Fibroblast of the aortic adventitia (primary cell): ENCODE measurements at places on chromosomes 12 and 14. TPM values are rescaled to one million over a fixed set of nuclear protein-coding genes. Genes with fewer than 3 reads are reported as not detected.

ZNF891 gene
- 1.8 and 1.9 TPM in 2 replicates for total RNA-seq

DNA sequence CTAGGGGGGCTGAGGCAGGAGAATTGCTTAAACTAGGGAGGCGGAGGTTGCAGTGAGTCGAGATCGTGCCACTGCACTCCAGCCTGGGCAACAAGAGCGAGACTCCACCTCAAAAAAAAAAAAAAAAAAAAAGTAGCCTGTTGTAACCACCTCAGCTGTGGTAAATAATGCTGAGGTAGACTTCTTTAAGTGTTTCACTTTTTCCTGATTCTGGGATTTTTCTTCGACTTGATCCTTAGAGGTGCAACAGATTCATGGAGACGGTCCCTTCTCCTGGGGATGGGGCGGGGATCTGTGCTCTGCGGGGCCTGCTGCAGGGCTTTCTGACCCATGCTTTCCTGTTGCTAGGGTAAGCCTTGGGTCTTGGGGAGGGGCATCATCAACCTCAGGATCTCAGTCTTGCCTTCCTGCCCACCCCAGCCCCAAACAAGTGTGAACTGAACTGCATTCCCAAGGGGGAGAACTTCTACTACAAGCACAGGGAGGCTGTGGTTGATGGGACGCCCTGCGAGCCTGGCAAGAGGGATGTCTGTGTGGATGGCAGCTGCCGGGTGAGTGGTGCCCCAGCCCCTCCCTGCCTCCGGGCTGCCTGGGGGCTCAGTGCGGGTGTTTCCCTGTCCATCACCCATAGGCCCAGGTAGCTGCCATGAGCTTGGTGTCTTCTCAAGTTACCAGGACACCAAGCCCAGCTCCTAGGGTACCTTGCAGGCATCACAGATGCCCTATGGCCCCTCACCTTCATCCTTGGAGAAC, 12.4 kb downstream of the PAPLN start:
- DNase-seq: no peak

DNA sequence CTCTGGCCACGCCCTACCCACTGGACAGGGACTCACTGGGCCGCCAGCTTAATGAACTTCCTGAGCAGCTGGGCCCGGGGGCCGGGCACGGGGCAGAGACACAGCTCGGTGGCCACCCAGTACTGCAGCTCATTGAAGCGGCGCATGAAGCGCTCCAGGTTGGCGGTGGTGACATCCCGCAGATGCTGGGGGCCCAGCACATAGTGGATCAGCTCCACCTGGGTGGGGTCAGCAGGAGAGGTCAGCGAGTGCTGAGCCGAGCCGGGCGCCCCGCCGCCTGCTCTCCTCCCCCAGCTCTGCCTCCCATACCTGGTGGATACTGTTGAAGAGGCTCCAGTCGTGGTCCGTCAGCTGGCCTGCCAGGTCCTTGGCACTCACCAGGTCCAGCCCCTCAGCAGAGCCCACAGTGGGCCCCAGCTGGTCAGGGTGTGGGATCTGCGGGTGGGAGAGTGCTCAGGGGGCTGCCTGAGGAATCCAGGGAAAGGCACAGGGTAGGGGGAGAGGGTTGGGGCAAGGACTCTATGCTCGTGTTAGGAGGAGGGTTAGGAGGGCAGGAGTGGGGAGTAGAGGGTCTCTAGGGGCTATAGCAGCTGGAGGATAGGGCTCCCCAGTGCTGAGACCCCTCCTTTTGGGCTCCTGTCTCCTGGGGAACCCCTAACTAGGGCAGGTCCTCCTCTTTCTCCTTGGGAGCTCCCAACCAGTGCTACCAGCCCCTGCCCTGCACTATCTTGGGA, 15.5 kb upstream of the ENDOU start:
- DNase-seq: no peak

GRCh38 chr14:51044961-51045360, 49.9 kb downstream of the TRIM9 start:
- DNase-seq: no peak

PIWIL1 gene
- not detected in 2 replicates for total RNA-seq

MYL2 gene
- not detected in 2 replicates for total RNA-seq

DNA sequence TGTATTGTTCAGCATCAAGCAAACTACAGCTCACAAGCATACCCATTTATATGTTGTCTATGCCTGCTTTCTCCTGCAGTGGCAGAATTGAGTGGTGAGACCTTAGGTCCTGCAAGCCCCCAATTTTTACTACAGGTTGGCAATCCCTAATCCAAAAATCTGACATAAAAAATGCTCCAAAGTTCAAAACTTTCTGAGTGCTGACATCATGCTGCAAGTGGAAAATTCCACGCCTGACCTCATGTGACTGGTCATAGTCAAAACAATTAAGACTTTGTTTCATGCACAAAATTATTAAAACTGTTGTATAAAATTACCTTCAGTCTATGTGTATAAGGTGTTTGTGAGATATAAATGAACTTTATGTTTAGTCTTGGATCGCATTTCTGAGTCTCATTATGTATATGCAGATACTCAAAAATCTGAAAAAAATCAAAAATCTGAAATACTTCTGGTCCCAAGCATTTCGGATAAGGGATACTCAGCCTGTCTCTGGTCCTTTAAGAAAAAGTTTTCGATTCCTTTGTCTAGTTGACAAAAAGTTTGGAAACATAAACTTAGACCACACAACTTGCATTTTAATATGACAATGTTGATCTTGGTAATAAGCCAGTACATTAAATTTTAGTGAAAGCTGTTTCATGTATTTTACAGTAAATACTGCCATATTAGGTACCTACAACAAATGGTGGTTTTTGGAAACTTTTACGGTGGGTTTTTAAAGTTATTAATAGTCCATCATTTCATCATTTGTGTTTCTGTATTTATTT, 81.5 kb downstream of the AEBP2 start:
- no peak for DNase-seq

DAO gene
- not detected in 2 replicates for total RNA-seq

- DNase-seq: no peak
Measured at GRCh38 chr14:51454351-51454750, 197.4 kb upstream of the FRMD6 start.

- DNase-seq: peak; percentile 11
Measured at GRCh38 chr12:66688846-66689439, 10.1 kb upstream of the GRIP1 start.

RNF212B gene
- not detected in 2 replicates for total RNA-seq

- no peak for DNase-seq
Measured at GRCh38 chr12:19963972-19964371, 404.4 kb upstream of the PDE3A start.

- no peak for DNase-seq
Measured at GRCh38 chr14:50612806-50613205, 52.9 kb downstream of the ATL1 start.

DNA sequence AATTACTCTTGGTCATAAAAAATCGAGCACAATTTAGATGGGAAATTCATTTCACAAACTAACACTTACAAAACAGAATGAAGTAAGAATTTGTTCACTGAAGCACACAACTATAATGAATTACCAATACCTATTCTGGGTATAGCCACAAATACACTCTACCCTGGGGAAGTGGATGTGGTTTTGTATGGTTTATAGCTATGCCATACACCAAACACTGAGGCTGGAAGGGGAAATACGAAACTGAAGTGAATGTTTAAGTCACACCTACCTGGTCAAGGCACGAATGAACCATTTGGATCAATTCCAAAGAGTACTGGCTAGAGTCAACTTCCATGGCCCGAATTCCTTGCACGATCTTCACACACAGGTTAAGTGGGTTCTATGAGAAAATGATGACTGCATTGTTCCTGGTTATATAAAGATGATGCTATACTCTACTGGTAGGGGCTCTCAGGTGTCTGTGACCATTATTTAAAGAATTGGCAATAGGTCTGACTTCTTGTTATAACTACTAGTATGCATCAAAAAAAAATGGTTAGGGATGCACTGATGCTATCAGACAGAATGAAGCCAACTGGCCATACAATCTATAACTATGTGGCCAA, 12.8 kb downstream of the NEK9 start:
- DNase-seq: no peak

DNA sequence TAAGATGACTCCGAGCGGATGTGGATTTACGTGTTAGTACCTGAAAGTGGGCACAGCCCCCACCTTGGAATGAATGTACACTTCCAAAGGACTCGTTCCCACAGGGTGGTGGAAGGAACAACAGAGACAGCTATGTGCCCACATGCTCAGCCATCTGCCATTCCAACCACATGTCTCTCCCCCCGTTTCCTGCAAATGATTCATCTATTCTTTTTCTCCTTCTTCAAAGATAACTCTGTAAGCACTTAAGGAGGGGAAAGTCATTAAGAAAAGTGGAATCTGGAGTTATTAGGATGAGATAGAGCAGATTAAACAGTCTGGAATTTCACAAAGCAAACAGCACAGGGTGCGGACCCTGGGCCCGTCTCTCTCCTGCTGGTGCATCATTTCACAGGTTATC, 18.5 kb upstream of the DUSP6 start:
- DNase-seq: peak; percentile 80

GRCh38 chr14:71733210-71733883, 198.9 kb upstream of the RGS6 start:
- peak; percentile 61 for DNase-seq

GRCh38 chr12:109796057-109796456, 37.1 kb downstream of the TRPV4 start:
- no peak for DNase-seq

TMTC1 gene
- 12.8 and 54.9 TPM in 2 replicates for total RNA-seq

GRCh38 chr12:12559719-12560296, 2.9 kb downstream of the DUSP16 start:
- no peak for DNase-seq

DNA sequence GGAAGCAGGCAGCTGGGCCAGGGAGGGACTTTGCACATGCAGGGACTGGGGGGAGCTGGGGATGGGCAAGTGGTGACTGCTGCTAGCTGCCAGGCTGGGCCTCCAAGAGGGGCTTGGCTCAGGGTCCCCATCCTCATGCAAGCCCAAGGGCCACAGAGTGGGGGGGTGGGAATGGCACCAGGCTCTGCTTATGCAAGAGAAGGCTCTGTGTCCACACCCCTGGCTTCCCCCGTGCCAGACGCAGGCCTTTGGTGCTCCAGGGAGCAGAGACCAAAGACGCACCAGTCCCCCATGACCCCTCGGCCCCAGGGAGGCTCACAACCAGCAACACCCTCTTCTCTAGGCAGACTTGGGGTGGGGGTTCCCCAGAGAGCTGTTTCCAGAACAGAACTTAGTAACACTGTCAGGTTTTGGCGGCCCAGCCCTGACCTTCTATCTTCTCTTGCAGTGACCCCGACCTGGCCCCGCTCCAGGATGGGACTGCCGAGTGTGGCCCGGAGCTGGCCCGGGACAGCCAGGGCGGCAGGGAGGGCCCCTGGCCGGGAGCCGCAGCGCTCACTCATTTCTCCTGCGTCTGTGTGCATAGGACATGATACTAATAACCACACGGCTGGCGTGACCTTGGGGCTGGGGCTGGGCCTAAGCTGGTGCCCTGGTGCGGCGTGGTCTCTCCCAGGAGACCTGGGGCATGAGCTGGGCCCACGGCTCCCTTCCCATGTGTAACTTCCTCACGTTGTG, 14.3 kb downstream of the XRCC3 start:
- DNase-seq: no peak

DNA sequence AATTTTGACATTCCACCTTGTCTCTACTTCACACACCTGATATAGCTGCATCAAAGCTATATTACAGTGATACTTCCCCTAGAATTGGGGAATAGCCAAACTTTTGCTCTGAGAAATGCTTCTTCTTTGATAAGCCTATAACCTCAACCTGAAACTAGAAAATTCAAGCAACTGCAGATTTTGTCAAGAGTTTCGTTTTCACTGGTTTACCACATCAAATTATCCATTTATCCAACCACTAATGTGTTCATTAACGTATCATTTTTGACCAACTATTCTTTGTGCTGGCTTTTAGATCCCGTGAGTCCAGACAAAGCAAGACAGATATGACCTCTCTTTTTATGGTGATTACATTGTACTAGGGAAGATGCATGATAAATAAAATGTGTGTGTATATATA, 13.5 kb upstream of the TAS2R46 start:
- no peak for DNase-seq

DNA sequence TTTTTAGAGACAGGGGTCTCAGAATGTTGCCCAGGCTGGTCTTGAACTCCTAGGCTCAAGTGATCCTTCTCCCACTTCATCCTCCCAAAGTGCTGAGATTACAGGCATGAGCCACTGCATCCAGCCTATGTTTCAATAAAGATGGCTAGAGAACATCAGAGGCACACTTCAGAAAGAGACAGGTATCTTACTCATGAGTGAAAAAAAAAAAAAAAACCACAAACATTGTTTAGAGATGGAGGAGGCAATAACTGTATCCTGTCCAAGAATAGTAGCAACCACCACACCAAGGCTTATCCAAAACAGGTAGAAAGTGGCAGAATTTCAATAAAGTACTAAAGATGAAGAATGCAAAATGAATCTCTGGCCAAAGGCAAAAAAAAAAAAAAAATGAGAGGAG, 30.3 kb downstream of the EEA1 start:
- DNase-seq: peak; percentile 60

GRCh38 chr14:79150226-79150625, 980.1 kb downstream of the NRXN3 start:
- no peak for DNase-seq

DNA sequence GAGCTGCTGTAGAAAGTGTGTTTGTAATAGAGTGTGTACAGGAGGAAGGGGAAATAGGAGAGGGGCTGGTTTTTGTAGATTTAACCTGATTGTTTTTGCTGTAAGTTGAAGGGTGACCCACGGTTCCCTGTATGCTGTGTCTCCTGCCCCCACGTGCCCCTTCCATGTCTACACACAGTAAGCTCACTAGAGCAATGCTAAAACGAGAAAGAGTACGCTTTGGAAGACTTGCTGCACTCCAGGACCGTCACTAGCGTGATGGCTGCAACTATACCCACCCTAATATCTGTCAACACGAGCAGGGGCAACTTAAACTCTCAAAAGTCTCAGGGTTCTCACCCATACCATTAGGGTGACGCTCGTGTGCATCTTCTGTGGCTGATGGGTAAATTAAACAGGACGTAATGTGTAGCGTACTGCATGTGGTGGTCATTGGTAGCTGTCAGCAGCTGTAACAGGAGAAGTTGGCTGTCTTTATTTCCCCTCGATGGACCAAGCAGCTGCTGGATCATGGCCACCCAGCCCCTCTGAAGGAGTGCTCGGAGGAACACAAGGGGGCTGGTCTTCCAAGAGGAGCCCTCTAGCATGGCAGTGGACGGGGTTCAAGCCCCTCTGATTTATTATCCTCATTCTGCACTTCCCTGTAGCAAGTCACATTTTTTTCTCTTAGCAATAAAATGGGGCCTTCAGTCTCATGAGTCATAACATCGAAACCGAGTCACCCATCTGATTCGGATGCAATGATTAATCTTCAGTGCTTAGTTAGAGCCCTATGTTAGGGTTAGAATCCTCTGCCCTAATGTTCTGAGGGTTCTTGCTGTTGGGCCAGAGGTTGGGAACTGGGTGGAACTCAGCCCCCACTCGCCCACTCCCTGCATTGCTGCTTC, 14.0 kb downstream of the CCND2 start:
- DNase-seq: no peak

- DNase-seq: peak; percentile 69
Measured at GRCh38 chr12:93115198-93115601, 186.1 kb upstream of the EEA1 start.
